ENCODE measurements at places on chromosomes 1 and 21.

DNA sequence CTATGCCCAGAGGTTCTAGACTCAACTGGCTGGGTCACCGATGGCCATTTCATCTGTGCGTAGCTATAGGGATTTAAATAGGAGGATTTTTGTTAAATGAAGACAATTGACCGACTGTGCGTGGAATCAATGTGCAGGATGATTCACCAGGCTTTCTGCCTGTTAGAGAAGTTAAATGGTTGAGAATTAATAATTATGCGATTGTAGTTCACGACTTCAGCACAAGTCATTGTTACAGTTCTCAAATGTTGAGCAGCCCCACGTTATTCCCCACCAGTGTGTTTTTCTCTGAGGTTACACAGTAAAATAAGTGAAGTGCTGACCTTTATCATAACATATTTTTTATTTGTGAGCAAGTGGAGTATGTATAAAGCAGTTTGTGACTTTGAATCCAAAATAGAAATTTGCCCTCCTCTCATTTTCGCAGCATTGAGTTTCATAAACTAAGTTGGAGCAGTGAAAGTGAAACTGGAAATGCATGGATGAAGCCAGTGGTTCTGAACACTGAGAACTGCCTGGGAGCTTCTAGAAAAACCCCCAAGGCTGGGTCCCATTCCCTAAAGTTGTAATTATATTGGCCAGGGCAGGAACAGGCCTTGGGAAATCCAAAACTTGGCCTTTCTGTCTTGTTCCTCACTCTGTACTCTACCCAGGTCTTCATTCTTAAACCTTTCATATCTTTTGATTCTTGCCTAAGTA, 102.6 kb downstream of the GALNT2 start:
- no peak for DNase-seq

GRCh38 chr1:45444609-45445131, 46.3 kb downstream of the TESK2 start:
- DNase-seq, result no peak

- DNase-seq, result no peak
Measured at GRCh38 chr1:12114916-12115315, 51.8 kb downstream of the TNFRSF8 start.

DNA sequence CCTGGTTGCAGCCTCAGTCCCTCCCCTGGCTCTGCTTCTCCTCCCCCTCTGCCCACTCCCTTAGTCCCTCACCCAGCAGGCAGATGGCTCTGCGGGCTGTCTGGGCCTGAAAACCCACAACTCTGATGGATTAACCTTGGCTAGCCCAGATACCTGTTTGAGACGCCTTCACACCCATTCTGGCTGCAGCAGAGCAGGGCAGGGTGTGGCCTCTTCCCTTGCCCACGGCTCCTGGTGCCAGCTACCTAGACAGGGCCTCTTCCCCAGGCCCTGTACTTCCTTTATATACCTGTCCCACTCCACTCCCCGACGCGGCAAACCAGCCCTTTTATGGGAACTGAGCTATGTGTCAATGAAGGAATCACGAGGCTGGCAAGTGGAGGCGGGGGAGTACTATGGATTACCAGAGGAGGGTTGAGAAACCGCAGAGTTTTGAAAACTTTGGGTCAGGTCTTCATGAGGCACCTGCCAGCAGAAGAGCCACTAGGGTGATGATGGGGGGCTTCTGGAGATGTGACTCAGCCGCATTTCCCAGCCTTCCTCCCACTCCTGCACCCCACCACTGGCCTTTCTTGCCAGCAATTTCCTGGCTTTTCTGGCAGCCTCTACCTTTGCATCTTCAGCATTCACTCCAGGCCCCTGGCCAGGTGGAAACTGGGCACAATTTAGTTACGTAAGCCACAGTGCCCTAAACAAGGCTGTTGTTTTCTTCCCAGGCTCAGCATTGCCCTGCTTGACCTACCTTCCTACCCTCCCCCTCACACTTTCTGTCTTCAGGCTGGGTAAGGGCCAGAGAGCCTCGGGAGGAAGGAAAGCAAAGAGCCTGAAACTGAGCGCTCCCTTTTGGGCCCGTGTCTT, at the start of gene CHI3L1:
Gene CHI3L1 (minus strand): TSS at position 259 of the 858 bp plus-strand sequence. CDS start 81 bp downstream, at position 178.
- no peak for DNase-seq

DNA sequence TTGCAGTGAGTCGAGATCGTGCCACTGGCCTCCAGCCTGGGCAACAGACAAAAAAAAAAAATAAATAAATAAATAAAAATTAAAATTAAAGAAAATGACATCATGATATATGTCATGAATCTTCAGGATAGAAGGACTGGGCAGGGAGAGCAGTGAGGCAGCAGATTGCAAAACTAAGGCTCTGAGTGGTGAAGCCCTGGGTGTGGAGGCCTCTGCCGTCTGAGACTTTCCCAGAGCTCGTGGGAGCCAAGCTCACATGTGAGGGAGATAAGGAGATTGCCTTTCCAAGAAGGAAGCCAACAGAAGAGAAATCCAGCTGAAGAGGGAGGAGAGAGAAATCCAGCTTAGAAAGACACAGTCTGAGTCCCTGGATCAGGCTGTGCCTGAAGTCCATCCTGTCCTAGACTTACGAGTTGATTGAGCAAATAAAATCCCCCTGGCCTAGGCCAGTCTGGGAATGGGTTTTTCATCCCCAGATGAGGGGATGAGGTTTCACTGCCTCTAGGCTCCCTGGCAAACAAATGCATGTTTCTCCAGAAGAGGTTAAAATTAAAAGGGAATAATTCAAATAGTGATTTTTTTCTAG, 142.0 kb upstream of the IGSF21 start:
- no peak for DNase-seq

DNA sequence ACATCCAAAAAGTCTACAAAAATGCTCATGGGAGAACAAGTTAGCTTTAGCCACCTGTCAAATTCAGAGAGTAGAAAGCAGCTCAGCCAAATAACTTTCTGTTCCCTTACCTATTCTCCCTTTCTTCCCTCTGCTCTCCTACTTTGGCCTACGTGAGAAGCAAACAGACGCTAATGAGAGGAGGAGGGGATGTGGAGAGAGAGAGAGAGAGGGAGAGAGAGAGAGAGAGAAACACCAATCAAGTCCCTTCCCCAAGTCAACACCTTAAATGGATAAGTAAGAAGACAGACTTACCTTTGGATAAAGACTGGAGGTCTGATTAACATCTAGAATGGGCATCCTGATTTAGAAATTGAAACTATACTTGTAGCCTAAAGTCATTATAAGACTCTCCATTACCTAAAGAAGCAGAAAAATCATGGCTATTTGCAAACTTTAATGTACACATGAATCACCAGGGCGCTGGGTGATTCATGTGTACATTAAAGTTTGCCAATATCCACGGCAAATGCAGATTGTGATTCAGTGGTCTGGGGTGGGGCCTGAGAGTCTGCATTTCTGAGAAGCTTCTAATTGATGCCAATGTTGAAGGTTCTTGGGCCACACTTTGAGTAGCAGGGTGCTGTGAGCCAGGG, 13.1 kb upstream of the DUSP12 start:
- DNase-seq, result no peak

- no peak for DNase-seq
Measured at GRCh38 chr1:18583326-18583941, 47.2 kb upstream of the PAX7 start.

DNA sequence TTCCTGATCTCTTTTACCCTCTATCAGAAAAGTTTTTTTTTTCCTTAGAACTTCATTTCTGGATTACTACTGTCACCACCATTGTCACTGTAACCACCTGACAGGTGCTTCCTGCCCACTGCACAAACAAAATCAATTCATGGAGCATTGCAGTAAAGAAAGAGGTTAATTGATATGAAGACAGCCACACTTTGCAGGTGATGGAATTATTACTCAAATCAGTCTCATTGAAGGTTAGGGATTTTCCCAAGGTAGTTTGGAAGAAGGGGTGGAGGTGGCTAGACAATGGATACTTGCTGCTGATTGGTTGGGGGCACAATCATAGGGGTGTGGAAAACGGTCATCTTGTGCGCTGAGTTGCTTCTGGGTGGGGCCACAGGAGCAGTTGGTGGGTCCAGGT, 230.8 kb upstream of the CACYBP start:
- no peak for DNase-seq

DNA sequence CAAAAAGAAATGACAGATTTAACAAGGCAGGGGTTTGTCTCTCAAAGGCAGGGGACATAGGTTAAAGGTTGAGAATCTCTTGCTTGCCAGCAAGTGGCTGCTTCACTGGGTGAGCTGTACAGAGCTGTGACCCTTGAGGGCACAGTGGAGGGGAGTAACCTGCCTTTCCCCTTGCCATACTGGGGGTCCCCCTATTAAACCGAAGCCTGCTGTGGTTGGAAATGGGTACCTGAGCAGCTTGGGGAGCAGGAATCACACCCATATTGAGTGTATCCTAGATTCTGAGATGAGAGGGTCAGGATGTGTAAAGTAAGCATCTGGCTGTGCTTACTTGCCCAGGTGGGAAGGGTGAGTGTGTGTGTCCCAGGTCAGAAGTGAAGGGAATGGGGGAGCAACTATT, 31.8 kb downstream of the WNT4 start:
- no peak for DNase-seq

DNA sequence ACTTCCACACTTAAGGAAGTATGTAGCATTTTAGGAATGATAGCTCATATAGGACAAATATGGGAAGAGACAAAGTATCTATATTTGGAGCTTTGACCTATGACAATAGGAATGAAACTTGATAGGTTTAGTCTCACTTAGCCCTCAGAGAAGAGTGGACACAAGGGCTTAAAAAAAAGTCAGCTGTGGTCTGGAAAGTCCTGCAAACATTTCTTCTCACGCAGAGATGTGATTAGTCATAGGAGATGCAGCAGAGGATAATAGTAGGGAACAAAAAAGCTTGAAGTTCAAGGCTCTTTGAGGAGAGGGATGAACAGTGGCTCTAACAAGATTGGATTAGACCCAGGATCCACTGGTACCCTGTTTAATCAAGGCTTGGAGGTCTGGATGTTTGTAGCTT, 14.8 kb upstream of the RNF220 start:
- no peak for DNase-seq

DNA sequence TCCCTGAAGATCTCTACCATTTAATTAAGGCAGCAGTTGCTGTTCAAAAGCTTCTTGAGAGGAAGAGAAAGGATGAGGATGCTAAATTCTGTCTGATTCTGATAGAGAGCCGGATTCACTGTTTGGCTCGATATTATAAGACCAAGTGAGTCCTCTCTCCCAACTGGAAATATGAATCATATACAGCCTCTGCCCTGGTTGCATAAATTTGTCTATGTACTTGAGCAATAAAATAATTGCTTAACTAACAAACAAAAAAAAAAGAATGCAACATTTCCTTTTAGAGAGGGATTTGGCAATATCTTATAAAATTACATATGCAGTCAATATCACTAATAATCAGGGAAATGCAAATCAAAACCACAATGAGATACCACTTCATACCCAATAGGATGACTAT, 26.8 kb downstream of the ALDH9A1 start:
- no peak for DNase-seq

DNA sequence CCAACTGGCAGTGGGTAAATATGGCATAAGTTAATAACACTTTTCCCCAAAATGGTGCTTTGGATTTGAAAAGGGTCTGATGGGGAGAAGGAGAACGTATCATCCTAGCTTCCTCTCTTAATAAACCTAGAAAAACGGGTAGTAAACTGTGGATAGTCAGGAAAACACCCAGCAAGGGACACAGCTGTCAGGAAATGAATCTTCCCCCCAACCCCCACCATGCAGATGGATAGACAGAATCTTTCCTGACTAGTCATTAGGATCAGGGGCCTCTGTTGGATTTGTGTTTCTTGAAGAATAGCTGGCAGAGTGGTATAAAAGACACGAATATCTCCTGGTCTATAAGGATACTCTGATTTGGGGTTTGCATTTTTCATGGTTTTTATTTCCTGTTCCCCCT, 22.5 kb upstream of the LAX1 start:
- no peak for DNase-seq

GRCh38 chr1:18776777-18777176, 82.7 kb downstream of the TAS1R2 start:
- no peak for DNase-seq

DNA sequence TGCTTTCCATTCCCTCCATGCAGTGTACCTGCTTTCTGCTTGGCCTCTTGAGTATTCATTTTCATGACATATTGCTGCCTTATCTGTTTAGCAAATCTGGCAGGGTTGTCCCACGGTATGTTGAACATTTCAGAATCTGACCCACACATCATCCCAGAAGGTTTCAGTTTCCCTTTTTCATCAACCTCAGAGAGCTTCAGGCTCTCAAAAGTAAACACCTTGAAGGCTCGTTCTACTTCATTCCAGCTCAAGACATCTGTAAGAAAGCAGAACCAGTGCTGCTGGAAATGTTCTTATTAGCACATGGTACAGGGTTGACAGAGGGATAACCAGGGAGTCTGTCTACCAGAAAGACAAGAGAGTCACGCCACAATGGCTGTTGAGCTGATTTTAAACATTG, 103.6 kb downstream of the SPAG17 start:
- no peak for DNase-seq

DNA sequence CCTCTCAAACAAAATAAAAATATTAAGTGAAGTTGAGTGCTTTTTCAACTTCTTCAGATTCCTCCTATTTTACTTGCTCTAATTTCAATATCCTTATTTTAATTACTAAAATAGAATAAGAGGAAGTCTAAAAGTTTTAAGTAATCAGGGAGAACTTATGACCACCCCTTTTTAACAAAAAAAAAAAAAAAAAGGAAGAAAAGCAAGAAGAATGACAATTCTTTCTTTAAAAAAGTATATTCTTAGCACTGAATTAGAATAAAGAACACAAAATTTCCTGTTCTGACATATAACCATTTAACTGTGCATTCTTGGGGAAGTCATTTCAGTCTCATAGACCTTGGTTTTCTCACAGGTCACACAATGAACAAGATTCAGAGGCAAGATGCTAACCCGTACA, 46.8 kb downstream of the SAMSN1 start:
- no peak for DNase-seq

DNA sequence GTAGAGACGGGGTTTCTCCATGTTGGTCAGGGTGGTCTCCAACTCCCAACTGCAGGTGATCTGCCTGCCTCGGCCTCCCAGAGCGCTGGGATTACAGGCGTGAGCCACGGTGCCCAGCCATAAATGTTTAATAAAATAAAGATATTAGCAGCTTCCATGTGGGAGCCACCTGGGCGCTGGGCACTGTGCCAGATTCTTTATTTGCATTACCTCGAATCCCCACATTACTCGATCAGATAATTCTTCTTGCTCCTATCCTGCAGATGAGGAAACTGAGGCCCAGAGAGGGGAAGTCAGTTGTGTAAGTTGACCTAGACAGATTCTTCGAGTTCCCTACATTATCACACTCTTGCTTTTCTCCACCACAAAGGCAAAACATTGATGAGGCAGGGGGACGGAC, 24.9 kb upstream of the TENT5B start:
- no peak for DNase-seq
